ENCODE measurements at places on chromosomes 3 and 15.
A peak's percentile ranks its signal among the peaks of the same experiment; 100 is the strongest.

GRCh38 chr15:47688573-47689086 is 28.7 kb upstream of the SEMA6D start:
- no peak for DNase-seq

DNA sequence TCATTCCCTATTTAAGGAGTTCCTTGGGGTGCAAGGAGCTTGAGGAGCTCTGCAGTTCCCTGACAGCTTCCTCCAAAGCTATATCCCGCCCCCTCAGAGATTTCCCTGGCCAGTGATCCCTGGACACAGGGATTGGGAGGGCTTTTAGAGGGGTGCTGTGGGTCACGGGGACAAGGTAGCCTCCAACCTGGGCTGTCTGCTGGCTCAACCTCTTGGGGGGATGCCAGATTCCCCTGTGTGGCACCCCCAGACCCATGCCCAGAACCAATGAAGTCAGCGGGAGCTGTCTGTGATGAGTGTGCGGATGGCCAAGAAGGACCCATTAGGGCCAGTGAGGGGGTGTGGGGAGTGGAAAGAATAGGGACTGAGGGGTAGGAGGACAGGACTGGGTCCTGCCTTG is 21.0 kb upstream of the ATP2B2 start:
- peak; percentile 26 for DNase-seq

- DNase-seq: no peak
Measured at GRCh38 chr15:55708720-55709119, 34.2 kb downstream of the PRTG start.

DNA sequence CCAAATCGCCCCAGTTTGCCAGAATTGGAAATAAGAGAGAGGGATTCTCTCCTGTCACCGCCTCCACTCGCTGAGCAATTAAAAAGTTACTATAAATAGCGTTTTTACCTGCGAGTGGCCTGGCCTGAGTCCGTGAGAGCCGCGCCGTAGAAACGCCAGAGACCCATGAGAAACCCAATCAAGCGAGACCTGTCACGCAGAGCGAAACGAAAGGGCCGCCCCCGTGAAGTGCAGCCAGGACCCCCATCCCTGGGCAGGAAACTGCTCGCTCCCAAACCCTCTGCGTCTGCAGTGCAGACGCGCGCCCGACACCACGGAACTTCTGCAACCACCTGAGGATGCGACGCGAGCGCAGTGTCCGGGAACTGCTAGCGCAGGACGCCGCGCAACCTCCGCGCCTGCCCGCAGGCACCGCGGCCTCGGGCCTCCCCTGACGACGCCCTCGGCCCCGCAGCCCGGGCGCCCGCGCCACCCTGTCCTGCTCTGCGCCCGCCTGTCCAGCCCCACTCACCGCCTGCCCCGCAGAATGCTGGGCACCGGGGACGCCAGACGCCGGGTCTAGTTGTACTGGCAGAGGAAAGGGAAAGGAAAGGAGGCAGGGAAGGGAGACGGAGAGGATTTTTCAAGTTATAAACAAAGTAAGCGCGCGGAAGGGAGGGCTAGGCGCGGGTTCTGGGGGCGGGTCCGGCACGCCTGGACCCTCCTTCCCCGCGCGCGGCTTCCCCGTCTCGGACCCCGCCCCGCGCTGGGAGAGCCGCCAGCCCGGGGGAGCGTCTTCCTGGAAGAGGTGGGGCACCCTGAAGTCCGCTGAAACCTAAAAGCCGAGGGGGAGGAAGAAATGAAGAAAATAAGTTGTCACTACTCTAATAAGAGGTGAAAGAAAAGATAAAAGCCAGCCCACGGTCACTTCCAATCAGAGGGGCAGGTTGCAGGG is at the start of gene PLSCR4:
TSS of gene PLSCR4 (minus strand) at position 657 of the 934 bp plus-strand sequence. CDS start 29,034 bp downstream, outside the sequence.
- peak; percentile 38 for DNase-seq

- no peak for DNase-seq
Measured at GRCh38 chr3:160478338-160478737, 28.8 kb upstream of the TRIM59 start.

- peak; percentile 44 for DNase-seq
Measured at GRCh38 chr3:112333002-112333380, at the start of gene CD200. Gene CD200, plus strand, starts transcription at chr3:112333156. Its CDS starts 57 bp downstream, at chr3:112333213.

- no peak for DNase-seq
Measured at GRCh38 chr3:101779822-101780381, 891 bp downstream of the NXPE3 start.

DNA sequence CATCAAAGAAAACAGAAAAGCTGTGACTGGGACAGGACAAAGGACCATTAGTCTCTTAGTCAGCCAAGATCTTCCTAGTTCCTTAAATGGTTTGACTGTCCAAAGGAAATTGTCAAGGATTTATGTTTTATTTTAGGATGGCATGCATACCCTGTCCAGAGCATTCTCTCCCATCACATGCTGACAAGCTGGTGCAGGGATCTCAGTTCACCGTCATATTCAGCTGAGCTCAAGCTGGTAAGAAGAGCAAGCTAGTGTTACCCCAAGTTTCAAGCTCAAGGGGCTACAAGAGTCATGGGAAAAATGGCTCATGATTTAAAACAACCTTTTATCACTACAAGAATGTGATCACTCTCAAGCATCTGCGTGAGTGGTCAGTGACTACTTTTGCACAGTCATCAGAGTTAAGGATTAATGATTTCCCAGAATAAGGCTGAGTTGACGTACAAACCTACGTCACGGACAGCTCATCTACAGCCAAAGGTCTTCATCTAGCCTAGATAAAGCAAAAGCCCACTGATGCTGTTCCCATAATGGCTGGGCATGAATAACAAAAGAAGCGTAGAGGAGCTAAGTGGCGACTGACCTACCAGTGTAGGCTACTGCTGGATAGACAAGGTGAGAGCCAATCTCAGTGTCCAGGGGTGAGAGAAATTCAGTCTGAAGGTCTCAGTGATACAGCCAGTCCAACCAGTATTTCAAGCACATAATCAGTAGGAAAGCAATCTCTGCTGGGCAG is 157.5 kb downstream of the GABRB3 start:
- no peak for DNase-seq

DNA sequence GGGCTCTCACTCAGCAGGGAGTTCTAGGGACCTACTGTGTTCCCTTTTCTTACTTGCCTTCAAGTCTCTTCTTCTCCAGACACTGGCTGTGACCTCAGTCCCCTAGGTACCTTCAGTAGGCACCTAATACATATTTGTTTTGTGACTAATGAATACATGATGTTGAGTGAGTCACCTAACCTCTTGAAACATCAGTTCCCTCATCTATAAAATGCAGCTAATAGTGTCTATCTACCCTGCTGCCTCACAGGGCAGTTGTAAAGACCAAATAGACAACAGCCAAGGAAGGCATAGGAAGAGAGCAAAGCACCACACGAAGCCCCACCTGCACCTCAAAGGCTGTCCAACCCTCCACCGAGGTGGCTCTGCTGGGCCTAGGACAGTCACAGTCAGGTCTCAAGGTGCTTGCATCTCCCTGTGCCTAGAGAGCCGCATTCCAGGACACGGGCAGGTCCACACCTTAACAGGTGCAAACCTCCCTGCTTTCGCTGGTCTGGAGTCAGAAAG is 29.1 kb downstream of the DAPK2 start:
- DNase-seq: no peak

- no peak for DNase-seq
Measured at GRCh38 chr3:53617893-53618523, 123.6 kb downstream of the CACNA1D start.

- DNase-seq: no peak
Measured at GRCh38 chr3:149678351-149678950, 20.6 kb upstream of the WWTR1 start.

GRCh38 chr3:153045150-153045549 is 116.9 kb upstream of the RAP2B start:
- no peak for DNase-seq

GRCh38 chr15:74657846-74658245 is 38.0 kb downstream of the EDC3 start:
- no peak for DNase-seq

DNA sequence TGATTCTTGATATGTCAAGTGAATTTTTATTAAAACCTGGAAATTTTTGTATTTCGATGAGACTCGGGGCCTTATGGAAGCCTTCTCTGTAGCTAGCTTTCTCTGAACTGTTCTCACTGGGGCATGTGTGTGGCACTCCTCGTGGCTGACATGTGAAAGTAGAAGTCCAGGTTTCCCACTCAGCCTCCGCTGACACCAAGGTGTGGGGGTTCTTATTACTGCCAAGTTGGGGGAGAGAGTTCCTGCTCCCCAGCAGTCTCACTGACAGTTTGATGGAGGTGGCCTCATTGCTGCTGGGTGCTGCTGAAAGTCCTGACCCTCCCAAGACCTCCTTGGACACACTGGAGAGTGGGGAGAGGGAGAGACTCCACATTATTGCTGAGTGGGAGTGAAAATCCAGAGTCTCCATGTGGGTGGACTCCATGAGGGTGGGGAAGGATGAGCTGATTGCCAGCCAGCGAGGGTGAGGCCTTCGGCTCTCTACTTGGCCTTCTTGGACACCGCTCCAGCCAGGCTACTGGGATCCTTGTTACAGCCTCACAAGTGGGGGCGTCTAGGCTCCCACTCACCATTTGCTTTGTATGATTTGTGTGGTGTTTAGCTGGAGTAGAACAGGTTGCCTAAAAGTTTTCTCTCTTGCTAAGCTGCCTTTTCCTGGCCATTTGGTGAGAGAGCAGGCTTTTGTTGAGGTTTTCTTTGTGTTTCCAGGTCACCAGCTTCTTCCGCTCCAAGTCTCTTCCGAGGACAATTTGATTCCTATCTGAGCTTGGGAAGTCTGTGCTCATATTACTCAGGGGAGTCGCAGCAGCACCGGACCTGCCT is 64.1 kb downstream of the LSM3 start:
- DNase-seq: no peak

GRCh38 chr3:119294696-119295671 is 801 bp downstream of the ARHGAP31 start:
- DNase-seq: no peak

DNA sequence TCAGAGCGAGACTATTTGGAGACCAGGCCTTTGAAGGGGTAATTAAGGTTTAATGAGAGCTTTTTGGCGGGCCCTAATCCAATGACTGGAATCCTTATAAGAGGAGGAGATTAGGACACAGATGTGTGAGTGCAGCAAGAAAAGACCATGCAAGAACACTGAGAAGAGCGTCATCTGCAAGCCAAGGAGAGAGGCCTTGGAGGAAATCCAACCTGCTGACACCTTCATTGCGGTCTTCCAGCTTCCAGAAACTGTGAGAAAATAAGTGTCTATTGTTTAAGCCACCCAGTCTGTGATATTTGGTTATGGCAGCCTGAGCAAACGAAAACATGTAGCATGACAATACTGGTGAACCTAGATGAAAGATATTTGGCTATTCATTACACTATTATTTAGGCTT is 23.0 kb upstream of the MUSTN1 start:
- no peak for DNase-seq

- DNase-seq: no peak
Measured at GRCh38 chr3:149087208-149087607, 875 bp upstream of the HLTF start.

DNA sequence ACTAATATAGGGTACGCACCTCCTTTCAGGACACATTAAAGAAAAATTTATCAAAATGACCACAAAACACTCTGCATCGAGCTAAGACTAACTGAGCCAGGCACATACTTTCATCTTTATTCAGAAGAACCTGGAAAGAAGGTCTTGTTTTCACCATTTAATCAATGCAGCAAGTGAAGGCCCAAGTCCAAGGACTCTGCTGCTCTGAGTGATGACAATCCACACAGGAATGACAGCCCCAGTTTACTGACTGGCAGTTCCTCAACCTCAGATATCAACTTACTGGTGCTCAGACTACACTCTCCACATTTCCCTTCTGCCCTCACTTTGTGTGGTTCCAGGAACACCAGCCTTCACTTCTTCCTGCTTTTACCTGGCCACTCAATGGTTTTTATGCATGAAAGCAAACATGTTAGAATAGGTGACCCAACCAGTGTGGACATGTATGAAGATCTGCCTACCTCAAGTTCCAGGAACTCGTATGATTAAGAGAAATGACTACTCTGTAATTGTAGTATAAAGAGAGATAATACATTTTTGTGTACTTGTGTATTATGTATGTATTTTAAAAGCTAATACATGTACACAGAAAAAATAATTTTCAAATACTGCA is 29.1 kb upstream of the RASA2 start:
- DNase-seq: no peak

DNA sequence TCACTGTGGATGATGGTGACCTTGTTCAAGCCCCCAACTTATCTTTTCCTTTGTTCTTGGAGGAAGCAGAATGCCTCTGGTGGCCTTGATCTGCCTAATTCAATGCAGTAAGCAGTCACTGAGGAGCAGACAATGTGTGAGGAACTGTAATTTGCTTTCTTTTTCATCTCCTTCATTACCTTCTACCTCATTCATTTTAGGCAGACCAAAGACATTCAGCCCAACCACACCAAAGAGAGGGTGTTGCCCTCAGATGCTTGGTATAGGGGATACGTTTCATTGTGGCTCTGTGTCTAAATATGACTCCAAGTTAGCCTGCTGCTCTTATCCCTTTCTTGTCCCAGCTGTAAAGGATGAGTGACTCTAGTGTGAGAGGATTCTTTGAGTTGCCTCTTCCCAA is 15.3 kb downstream of the EXOSC7 start:
- DNase-seq: no peak

DNA sequence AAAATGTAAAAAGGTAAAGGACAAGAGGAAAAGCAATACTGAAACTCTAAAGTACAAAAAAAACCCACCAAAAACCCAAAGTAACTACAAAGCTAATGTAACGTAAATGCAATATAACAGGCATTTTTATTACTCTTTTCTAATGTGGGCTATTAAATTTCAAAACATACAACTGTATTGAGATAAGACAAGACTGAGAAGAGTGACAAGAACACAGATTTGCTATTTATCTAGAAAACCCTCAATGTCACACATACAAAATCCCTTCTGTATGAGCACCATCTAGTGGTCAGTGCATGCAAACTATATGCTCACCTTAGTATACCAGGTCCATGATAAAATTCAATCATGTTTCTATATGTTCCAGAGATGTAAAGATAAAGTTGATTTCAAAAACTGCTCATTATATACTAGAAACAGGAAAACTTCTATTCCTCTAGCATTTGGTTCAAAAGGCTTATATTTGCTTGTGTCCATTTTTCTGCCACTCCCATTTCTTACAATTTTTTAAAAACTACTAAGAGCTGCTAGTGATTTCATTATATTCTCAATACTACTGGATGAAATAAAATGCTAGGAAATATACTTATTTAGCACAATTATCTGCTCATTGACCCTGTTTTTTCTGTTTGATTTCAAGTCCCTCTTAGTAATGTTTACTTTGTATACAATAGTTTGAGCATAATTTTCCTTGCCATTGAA is 111.4 kb downstream of the DLG1 start:
- no peak for DNase-seq

DNA sequence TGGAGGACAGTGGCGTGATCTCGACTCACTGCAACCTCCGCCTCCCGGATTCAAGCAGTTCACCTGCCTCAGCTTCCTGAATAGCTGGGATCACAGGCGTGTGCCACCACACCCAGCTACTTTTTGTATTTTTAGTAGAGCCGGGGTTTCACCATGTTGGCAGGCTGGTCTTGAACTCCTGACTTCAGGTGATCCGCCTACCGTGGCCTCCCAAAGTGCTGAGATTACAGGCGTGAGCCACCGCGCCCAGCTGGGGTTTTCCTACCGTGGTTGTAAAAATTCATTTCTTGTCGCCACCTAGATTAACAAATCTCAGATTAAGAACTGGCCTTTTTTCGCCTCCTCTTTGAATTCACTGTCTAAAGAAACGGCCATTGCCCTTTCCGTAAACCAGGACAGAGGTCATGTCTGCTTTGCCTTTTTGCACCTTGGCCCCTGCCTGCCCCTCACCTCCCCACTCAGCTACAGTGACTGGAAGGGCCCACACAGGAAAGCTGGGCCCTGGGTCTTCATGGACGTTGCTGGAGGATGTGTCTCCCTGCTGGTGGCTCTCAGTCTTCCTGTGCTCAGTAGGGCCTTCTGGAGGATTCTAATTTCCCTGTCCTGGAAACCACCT is 17.2 kb downstream of the ZNF710 start:
- no peak for DNase-seq

GRCh38 chr15:77527831-77528231 is 104.9 kb downstream of the LINGO1 start:
- DNase-seq: no peak
